ENCODE measurements at places on chromosomes 5 and 9. TPM values are rescaled to one million over a fixed set of nuclear protein-coding genes. Genes with fewer than 3 reads are reported as not detected.

Gene DCTN3
- 128 TPM for total RNA-seq

Gene TLX3
- 0.58 TPM for total RNA-seq

DNA sequence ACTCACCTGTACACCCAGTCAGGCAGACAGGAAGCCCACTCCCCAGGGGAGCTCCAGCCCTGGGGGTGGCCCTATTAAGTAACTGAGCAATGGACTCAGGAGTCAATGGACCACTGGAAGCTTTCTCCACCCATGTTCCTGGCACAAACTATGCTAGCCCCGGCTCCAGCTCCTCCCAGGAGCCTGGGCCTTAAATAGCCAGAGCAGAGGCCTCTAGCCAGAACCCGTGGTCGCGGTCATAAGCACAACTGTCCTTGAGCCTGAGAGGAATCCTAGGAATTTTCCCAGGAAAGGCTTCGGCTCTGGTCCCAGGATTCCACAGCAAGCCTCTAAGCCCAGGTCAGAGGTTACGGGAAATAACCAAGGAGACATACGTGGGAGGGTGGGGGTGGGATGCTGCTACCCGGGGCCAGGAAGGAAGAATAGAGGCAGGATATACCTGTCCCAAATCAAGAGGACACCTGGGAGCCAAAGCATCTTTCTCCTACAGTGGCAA, 5.5 kb downstream of the SEPTIN8 start:
- no peak for DNase-seq

DNA sequence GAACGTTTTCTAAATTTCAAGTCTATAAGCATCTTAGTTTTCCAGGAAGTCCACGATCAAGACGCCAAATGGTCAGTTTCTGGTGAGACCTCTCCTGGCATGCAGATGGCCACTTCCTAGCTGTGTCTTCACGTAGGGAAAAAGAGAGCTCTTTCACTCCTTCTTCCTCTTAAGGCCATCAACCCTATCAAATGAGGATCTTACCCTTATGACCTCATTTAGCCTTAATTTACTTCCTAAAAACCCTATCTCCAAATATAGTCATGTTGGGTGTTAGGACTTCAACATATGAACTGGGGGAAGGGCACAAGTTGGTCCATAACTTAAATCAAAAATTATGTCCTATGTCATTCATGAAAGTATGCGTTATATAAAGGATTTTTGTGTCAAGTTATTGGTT, 229.5 kb downstream of the ARL15 start:
- no peak for DNase-seq

GRCh38 chr5:150500328-150500841, 7.5 kb upstream of the NDST1 start:
- no peak for DNase-seq

GRCh38 chr5:157212307-157212706, 31.7 kb downstream of the ITK start:
- DNase-seq, result no peak

DNA sequence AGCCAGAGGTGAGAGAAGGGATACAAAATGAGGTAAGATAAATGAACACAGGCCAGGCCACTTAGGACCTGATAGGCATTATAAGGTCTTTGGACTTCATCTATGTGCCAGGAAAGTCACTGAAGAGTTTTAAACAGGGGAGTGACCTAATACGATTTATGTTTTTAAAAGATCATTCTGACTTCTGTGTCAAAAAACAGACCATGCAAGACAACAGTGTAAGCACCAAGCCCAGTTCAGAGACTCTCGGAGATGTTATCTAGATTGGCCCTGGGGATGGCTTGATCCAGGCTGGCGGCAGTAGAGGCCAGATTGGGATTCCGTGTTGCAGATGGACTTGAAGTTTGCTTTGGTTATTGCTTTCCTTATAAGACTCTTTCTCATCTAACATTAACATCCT, 43.0 kb upstream of the DPYSL3 start:
- no peak for DNase-seq
